Gastroesophageal sphincter (tissue), 4 donors: ENCODE measurements at places on chromosomes 1 and 21. TPM values are rescaled to one million over a fixed set of nuclear protein-coding genes. Genes with fewer than 3 reads are reported as not detected.
A peak's percentile ranks its signal among the peaks of the same experiment; 100 is the strongest.

DNA sequence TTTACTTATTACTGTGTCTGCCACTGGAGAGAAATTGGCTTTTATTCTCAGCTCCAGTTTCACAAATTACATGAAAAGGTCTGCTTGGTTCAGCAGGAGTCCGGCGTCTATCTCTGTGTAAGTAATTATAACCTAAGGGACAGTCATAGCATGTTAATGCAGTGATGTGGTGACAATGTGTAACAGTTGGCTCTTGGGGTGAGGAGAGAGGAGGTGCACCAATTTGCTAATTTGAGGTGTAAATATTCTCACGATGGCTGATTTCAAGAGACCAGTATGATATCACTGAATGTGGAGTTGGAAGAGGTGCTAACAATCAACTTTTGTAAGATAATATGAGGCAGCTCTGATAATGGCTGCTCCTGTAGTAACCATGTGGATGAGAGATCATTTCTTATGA is 86.1 kb downstream of the CTH start:
- ATAC-seq, result no peak

GPR25 gene
- not detected for total RNA-seq

FMOD gene
- 53.6 TPM for total RNA-seq

GRCh38 chr1:39936724-39937491 is 18.0 kb upstream of the MFSD2A start:
- ATAC-seq, result no peak

DNA sequence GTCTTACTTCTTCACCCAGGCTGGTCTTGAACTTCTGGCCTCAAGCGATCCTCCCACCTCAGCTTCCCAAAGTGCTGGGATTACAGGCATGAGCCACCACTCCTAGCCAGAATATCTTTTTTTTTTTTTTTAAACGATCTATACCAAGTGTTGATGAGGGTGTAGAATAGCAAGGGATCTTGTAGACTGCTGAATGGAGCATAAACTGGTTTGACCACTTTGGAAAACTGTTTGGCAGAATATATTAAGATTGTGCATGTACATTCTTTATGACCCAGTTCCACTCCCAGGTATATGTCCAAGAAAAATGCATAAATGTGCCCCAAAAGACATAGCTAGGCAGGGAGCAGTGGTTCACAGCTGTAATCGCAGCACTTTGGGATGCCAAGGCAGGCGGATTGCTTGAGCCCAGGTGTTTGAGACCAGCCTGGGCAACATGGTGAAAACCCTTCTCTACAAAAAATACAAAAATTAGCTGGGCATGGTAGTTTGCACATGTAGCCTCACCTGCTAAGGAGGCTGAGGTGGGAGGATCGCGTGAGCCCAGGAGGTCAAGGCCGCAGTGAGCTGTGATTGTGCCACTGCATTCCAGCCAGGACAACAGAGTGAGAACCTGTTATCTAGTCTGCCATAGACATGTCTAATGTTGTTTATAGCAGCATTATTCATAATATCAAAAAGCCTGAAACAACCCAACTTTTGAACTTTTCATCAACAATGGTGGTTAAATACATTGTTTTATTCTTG is 184.0 kb downstream of the VPS13D start:
- no peak for ATAC-seq

GRCh38 chr1:157966031-157966537 is 27.4 kb upstream of the KIRREL1 start:
- no peak for ATAC-seq

DNA sequence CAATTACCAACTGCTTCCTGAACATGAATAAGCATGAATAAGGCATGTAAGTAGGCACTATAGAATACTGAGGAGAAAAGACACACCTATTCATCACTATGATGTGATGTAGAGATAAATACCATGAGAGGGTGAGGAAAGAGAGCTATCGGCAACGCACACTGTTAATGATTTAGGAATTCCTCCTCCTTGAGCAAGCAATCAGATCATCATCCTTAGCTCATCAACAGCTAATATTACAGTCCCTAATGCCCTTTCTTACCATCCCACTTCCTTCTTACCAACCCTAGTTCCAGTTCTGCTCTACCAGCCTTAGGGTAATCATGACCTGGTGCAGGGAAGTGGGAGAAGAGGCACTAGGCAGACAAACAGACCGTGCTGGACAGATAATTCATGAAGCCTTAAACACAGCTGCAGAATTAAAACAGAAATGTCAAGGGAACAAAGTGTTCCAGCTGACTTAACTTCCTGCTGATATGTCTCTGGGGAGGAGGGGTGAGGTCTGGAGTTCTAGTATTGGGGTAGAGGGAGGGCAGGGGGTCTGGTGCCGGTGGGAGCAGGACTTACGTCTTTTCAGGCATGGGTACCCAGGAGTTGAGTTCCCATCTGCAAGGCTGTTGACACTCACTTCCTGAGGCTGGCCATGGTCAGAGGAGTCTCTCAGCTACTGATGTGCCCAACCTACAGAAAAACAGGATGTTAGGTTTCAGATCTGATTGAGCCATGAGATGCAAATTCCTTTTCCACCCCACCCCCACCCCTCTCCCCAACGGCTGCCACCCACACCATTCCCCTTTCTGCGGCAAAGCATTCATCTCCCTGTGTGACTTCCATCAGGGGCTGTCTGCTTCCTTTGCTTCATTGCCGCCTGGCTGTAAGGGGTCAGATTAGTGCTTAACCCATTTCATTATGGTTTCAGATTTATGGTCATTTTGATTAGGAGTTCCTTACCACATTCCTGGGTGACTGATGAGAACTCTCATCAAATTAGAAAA is 12.6 kb upstream of the RCSD1 start:
- peak; percentile 64 for ATAC-seq

- ATAC-seq, result no peak
These were observed 8.3 kb downstream of the HMGCL start for GRCh38 chr1:23816906-23817305.
